ENCODE measurements at places on chromosomes 4 and X.
A peak's percentile ranks its signal among the peaks of the same experiment; 100 is the strongest.

- DNase-seq, result no peak
Observed at GRCh38 chrX:135434258-135435138, 12.8 kb downstream of the SMIM10L2A start.

- no peak for DNase-seq
Observed at GRCh38 chr4:175929932-175930331, 117.9 kb upstream of the GPM6A start.

- DNase-seq, result no peak
Observed at GRCh38 chrX:14079891-14080430, 50.3 kb upstream of the GEMIN8 start.

DNA sequence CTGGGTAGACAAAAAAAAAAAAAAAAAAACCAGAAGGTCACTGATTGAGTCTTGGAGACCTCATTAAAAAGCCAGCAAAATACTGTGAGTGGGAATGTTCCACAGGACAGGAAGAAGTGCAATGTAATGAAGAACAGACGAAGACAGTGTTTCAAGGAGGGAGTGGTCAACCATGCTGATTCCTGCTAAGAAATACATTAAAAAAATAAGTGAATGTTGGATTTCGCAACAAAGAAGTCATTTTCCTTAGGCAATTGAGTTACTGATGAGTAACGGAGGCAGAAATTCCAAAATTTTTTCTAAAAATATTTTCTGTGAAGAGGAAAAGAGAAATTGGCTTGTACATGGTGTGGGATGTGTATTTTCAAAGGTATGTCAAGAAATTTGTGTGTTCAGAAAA lies 94.3 kb upstream of the FAM47B start:
- DNase-seq, result no peak

DNA sequence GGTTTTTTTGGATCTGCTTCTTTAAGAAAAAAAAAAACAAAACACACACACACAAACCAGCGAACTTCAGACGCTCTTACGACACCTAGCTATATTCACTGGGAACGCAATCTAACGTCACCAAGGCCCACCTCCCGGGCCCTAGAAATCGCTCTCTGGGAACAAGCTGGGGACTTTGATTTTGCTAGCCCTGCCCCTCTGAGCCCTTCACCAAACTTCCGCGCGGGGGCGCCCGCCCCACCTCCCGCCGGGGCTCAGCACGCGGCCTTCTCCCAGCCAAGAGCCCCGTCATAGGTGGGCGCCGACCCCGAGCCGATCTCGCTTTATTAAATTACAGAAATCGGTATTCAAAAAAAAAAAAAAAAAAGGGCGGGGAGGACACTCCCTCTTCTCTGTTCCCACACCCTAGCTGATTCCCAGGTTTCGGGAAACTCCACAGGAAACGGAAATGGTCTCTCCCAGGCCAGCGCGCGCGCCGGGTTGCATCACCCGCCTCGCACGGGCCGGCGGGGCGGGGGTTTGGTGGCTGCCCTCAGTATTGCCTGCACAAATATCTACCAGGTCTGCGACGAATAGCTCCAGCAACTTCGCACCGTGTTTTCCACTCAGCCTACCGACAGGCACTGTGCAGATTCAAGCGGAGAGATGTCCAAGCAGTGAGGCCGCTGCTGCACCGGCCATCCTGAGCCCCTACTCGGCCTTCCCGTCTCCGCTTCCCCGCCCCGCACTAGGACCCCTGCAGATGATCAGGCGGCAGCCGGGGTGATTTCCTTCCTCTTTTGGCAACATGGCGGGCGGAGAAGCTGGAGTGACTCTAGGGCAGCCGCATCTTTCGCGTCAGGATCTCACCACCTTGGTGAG lies at the start of gene EIF2S3:
Gene EIF2S3 (plus strand): TSS at position 775 of the 861 bp plus-strand sequence. CDS start 13 bp downstream, at position 788.
- DNase-seq, result peak; percentile 80

GRCh38 chr4:71830497-71831190 lies 46.8 kb upstream of the GC start:
- DNase-seq, result no peak

GRCh38 chr4:88106205-88106604 lies 52.2 kb downstream of the ABCG2 start:
- DNase-seq, result no peak

DNA sequence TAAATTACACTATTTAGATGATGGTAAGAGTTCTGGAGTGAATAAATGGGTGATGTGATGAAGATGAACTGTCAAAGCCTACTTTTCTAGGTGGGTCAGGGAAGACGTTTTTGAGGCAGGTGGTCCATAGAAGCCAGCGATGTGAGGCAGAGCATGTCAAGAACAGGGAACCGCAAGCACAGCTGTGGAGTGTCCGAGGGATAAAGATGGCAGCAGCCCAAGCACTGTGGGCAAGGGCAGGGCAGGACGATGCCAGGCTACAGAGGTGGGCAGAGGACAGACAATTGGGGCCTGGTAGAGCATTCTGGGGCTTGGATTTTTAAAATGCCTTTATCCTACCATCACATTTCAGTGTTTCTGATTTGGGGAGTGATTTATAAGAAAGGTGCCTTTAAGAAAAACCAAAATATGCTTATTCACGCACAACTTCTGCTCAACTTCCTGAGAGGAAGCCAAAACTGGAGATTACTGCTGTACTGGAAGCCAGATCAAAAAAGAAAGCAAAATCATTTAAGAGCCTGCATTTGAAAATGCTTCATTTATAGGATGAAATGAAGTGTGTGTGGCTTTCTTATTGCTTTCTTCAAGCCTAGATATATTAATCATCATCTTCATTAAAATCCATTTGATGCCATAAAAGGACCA lies 119.0 kb upstream of the WDR17 start:
- DNase-seq, result no peak

DNA sequence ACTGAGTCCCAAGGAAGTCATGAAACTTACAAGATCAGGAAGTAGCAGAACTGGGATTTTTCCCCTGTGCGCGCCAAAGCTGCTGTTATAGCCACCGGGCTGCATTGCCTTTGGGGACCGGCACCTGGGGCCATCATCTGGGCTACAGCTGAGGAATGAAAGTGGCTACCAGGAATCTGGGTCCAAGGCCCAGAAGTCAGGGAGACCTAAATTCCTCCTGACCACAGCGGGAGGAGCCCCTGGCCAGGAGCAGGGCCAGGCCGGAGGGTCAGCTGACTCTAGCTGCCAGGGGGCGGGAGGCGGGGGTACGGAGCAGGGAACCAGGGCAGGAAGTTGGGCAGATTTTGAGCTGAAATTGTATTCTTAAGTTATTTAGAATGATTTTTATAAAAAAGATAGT lies 242.4 kb downstream of the EVC2 start:
- no peak for DNase-seq

DNA sequence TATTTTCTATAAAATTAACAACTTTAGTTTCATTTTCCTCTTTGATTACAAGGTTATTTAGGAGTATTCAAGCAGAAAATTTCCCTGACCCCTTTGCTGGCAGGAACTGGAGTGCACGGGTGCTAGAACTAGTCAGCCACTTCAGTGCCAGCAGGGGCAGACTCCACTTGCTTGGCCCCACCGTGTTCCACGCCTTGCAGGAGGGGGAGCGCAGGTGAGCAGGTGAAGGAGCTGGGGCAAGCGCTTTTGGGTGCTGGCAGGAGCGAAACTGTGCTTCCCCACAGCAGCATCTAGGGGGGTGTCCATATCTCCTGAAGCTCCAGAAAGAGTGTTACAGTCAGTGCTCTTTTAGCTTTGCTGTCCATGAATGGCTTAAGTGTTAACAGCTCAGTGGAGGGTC lies 45.5 kb downstream of the MID2 start:
- DNase-seq, result no peak

DNA sequence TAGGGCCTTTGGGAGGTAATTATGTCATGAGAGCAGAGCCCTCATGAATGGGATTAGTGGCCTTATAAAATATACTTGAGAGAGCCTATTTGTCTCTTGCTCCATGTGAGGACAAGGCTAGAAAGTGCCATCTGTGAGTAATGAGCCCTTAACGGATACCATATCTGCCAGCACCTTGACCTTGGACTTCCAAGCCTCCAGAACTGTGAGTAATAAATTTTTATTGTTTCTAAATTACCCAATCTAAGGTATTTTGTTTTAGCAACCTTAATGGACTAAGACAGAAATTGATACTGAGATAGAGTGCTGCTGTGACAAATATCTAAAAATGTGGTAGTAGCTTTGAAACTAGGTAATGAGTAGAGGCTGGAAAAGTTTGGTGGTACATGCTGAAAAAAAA lies 285.0 kb upstream of the DIPK2B start:
- DNase-seq, result no peak

- DNase-seq, result no peak
Observed at GRCh38 chr4:154911097-154911496, 130.0 kb downstream of the RBM46 start.

DNA sequence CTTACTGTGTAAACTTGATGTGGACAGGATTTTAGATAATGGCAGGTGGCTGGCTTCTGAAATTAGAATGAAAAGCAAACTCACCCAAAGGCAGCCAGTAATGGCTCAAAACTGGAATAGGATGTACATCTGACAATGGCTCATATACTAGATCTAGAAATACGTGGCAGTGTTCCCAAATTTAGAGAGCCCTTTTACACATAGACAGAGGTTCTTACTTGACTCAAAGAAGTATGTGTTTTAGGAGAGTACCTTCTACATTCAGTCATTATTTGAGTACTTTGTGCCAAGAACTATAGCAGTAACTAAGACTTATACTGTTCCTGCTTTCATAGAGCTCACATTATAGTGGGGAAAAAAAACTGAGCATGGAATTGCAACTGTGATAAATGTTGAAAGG lies 48.0 kb downstream of the UBE2K start:
- DNase-seq, result no peak

DNA sequence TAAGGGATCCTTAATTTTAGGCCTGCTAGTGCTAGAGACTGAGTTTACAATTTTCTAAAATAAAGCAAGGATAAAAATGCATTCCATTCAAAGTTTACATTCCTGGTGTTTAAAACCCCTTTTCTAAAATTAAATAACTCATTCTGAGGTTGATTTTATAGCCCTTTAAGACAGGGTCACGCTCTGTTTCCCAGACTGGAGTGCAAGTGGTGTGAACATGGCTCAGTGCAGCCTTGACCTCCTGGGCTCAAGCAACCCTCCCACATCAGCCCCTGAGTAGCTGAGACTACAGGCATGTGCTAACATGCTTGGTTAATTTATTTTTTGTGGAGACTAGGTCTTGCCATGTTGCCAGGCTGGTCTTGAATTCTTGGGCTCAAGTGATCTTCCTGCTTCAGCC lies 6.8 kb upstream of the CDKL2 start:
- DNase-seq, result no peak

DNA sequence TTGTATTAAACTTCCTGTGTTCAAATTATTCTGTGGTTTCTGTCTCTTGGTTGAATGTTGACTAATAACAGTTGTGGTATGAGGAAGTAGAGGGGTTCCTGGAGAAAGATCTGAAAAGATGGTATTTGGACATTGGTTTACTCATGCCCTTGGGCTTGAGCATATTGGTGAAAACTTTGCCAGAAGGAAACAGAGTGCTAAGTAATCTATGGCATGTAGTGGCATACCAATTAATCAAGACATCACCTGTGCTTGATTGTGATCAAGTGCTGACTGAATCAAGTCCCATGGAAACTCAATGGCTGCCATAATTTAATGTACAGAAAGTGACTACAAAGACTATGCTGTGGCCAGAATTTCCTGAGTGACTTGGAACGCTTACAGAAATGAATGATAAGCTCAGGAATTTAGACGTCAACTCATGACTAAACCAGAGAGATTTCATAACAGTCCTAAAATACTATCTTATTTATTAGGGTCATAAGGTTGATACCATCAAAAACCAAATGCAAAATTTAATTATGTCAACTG lies 2062.9 kb downstream of the ARAP2 start:
- no peak for DNase-seq

GRCh38 chrX:37759351-37759750 lies 20.5 kb upstream of the CYBB start:
- no peak for DNase-seq

DNA sequence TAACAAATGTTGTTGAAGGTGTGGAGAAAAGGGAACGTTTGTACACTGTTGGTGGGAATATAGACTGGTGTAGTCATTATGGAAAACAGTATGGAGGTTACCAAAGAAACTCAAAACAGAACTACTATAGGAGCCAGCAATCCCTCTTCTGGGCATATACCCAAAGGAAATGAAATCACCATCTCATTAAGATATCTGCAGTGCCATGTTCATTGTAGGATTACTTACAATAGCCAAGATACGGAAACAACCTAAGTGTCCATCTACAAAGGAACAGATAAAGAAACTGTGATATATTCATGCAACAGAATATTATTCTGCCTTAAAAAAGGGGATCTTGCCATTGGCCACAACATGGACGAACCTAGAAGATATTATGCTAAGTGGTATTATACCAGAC lies 22.2 kb downstream of the APBB2 start:
- DNase-seq, result no peak

GRCh38 chr4:147351083-147351787 lies 129.7 kb upstream of the EDNRA start:
- no peak for DNase-seq

DNA sequence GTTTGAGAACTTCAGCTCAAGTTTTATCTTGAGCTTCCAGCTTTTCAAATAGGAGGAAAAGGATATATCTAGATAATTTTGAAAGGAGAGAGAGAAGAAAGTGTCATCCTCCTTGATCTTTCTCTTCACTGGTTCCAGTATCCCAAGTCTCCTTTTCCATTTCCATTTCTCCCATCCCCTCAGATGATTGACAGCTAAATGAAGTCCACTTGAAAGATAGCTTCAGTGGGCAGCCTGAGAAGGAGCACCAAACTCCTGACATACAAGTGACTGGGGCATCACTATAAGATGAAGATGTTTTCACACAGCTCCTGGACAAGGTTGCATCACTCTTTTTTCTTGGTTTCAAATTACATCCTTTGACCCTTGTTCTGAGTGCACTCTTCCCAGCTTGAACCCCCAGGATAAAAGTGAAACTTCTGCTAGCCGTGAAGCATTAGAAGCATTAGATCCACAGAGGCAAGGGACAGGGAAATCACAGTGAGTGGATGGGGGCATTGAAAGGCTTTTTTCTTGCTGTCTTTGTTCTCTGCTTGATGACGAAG lies 17.5 kb upstream of the MAGEA10 start:
- DNase-seq, result no peak

DNA sequence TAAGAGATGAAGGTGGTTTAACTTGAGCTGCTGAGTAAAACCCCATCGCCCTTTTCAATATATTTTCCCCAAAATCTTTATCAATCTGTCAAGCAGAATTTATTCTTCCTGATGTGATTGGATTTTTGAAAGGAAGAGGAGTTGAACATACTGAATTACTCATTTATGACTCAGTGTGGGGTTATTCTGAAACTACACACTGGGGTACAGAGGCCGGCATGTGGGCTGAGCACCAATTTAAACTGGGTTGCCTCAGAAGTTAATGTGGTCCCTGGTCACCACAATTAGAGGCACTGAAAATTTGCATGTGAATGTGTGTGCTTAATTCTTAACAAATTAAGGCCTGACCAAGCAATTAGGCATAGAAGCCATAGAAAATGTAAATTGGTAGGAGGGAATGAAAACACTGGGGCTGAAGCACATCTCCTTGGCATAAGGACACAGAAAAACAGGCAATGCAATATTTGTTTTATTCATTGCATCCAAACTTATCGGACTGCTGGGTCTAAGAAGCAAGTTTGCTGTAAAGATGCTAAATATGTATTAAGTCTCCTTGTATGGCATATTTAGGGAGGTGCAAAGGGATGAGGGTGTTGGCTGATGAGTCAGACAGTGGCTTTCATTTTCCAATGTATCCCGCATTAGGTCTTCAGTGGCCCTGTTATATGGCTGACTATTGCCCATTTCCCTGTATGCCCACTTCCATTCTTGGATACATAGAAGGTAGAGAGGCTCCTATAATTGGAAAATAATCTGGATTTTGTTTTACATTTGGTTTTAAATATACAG lies 170.9 kb downstream of the IL15 start:
- DNase-seq, result no peak
